ENCODE measurements at places on chromosomes 13 and 19.

DNA sequence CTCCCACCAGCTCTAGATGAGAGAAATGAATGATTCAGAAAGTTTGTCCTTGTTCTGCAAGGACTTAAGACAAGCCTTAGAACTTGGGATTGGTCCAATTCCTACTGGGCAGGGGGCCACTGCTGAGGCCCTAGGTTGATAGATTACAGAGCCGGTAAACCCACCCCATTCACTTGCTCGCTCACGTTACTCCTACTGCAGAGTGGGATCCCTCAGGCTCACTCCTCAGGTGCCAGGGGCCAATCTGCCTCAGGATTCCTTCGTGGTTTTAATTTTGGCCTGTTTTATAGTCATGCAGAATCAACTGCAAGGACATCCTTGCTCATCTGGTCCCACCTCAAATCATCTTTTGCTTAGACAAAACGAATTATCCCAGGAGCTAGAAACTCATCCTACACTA lies 59.0 kb downstream of the SERP2 start:
- no peak for DNase-seq

- DNase-seq: no peak
Measured at GRCh38 chr13:39982745-39983144, 327.3 kb downstream of the COG6 start.

DNA sequence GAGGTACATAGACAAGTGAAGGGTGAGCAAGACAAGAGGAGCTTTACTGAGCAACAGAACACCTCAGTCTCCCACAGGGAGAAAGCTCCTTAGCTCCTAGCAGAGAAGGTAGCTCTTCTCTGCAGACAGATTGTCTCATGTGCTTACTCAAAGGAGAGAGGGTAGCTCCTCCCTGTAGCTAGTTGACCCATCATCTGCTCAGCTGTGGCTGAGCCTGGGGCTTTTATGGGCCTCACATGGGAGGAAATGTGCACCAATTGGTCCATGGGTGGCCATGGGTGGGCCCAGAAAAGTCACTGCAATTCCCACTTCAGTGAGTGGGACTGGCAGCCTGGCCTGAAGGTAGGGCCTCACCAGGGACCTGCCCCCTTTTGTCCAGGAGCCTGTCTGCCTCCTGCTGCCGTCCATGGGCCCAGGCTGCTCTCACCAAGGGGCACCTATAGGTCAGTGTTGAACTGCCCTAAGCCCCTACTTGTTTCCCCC lies 246.2 kb downstream of the GPC6 start:
- DNase-seq: no peak

DNA sequence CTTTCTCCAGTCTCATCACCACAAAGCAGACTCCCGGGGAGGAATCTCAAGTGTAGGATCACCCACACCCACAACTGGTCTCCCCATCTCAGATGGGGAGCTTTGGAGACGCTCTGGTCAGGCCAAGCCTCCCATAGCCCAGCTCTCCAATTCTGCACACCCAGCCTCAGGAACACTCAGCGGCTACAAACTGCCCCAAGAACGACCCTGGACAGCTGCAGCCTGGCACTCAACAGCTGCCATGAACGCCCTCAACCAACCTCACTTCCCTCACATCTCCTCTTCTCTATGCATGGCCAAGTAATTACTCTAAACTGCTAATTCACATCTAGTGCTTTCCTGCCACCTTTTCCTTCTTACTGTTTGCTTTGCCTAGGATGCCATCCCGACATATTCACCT lies 42.6 kb downstream of the DZIP1 start:
- DNase-seq: no peak

DNA sequence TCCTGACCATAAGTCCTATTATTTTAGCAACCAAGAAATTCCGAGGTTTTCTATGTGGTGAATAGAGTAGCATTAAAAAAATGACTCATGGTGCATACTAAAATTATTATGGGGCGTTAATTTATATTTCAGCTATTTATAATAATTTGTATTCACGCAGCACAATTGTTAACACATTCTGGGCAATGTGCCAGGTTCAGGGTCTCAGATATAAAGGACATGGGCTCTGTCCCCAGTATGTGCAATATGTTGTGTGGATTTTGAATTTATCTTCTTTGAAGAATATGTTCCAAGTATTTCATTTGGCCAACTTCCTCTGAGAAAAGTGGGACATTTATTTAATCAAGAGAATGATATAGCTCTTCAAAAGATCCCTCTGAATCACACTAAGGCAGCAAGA lies 1434.7 kb upstream of the PRR20A start:
- DNase-seq: no peak

DNA sequence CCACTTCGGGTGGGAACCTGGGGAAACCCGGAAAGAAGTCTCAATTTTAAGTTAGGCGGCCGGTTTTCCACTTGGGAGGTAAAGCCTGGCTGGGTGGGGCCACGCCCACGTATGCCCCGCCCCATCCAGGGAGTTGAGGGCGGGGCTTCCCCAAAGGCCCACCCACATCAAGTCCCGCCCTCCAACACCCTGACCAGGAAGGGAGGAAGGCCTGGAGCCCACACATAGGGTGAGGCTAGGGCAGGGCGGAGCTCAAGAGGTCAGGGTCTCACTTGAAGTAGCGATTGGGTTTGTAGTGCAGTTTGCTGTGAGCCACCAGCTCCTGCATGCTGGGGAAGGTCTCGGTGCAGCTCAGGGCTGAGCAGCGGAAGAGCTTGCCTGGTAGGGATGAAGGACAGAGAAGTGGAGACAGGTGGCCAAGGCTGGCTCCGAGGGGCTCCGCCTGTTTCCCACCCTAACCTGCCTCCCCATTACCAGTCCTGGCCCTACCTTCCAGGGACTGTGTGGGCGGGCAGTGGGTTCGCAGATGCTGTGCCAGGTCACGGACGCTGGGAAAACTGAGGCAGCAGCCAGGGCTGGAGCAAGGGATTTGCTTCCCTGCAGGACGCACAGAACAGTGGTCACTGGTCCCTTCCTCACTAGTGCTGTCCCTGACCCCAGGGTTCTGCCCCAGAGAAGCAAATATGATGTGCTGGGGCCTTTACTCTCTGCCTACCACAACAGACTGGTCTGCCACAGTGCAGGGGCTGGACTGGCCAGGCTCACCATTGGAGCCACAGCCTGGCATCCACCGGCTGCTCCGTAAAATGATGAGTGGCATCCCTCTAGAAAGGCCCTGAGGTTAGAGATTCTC lies 1.6 kb downstream of the ZNF414 start:
- no peak for DNase-seq

DNA sequence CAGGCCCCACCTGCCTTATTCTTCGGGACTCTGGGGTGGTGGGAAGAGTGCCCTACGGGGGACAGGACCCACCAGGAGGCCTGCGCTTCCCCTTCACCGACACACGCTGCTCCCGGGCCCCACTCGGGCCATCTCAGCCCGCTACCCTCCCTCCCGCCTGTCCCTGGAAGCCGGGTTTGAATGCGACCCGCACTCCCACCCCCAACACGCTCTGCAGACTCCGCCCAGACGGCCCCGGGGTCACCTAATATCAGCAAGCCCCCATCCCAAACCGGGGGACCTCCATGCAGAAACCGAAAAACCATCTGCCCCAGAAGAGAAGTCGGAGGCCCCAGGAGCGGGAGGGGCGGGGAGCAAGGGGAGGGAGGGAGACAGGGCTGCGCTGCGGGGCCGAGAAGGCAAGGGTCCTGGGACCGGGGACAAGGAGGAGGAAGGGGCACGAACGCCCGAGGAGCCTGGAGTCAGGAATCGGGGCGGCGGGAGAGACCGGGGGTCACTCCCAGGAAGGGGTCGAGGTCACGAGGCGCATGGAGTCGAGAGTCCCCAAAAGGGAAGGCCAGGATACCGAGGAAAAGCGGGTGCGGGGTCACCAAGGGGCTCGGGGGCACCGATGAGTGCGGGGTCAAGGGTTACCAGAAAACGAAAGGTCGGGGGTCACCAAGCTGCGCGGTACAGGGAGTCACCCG lies 766 bp downstream of the SBNO2 start:
- DNase-seq: peak; percentile 32

- DNase-seq: no peak
Measured at GRCh38 chr19:38266981-38267597, 2.7 kb downstream of the SPINT2 start.

DNA sequence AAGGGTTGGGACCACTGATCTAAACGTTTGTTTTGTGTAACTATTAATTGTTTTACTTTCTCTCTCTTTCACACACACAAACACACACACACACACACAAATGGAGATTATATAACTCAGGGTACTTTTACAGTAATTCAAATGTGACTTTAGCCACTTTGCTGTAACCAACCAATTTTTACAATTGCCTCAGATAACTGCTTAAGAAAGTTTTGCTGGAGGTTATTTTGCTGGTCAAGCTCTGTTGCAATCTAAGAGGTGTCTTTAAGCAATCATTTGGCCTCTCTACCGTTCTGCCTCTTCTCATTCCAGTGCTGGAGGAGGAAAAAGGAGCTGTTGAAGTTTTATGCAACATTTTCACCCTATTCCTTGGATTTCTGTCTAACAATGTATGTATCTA lies 63.0 kb downstream of the TBC1D4 start:
- no peak for DNase-seq

- DNase-seq: no peak
Measured at GRCh38 chr13:36804588-36804987, 14.4 kb upstream of the RFXAP start.

DNA sequence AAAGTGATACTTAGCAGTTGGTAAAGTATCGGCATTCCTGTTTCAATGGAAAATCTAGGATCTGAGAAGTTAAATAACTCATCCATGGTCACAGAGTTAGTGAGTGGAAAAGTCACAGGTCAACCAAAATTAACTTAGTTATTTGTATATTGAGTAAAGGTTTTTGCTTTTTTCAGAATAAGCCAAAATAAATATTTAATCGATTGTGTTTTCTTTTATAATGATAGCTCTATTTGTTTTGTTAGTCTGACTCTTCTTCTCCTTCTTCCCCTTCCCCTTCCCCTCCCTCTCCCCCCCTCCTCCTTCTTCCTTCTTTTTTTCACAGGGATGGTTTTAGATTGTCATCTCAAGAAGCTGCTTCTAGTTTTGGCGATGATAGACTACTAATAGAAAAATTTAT lies 173.5 kb downstream of the PCCA start:
- no peak for DNase-seq

- DNase-seq: no peak
Measured at GRCh38 chr19:41587101-41587837, 11.3 kb downstream of the CEACAM21 start.

DNA sequence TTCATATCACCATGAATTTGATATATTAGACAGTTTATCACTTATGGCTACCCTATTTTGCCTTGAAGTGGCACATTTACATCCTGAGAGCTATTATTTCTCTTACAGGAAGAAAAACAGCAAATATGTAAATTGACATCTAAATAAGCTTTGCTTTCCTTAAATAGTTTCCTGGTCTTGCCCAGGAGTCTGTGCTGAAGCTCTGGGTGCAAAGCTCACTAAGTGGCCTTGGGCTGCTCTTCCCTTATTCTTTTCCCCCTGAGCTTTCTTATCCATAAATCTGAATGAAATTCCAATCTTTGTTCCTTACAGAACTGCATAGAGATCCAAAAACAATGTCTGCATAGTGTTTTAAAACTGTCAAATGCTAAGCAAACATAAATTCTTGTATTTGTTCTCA lies 56.3 kb downstream of the TNFSF13B start:
- DNase-seq: no peak

DNA sequence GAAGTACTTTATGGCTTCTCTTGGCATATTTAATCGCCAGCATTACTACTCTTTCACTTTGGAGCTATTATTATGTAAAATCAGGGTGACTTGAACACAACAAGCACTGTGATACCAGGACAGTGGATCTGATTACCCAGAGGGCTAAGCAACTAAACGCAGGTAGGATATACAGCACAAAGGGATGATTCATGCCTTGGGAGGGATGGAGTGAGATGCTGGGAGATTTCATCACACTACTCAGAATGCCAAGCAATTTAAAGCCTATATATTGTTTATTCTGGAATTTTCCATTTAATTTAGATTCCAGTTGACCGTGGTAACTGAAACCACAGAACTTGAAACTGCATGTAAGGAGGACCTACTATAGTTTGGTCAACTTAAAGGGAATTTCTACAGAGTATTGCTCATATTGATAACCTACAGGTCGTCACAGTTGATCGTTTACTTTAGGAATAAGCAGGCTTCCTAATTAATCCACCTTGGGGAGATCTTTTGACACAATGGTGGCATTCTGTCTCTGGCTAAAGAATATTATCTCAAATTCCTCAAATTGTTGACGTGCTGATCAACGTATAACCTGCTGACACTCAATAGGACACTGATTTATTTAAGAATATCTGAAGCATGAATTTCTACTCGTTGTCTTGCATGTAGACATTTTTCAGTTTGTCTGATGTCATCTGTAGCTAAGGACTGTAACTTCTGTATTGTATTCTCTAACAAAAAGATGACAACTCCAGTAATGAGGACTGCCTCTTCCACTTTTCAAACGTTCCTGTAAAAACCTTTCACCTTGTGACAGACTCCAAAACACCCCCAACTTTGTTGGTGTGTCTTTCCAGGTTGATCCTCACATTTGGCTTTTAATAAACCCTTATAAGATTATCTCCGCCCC lies 254.2 kb downstream of the GPC5 start:
- no peak for DNase-seq

DNA sequence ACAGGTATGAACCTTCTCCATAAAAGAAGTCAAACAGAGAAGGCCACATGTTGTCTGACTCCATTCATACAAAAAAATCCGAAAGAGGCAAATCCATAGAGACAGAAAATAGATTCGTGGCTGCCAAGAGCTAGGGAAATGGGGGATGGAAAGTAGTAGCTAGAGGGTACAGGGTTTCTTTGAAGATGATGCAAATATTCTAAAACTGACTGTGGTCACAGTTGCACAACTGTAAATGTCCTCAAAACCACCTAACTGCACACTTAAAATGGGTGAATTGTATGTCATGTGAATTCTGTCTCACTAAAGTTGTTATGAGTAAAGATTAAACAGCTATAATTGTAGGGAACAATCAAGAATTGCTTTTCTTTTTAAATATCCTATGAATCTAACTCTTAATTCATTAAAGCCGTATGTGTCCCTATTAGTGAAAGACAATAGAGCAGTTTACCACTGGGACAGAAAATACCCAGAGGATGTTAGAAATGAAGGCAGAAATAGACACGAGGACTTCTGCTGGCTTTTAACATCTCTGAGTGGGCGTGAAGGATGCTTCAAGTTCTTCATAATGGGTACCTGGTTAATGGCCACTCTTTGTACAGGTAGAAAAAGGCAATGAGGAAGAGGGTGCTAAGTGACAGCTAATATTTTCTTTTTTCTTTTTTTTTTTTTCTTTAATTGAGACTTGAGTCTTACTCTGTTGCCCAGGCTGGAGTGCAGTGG lies 21.2 kb downstream of the INSR start:
- DNase-seq: no peak

DNA sequence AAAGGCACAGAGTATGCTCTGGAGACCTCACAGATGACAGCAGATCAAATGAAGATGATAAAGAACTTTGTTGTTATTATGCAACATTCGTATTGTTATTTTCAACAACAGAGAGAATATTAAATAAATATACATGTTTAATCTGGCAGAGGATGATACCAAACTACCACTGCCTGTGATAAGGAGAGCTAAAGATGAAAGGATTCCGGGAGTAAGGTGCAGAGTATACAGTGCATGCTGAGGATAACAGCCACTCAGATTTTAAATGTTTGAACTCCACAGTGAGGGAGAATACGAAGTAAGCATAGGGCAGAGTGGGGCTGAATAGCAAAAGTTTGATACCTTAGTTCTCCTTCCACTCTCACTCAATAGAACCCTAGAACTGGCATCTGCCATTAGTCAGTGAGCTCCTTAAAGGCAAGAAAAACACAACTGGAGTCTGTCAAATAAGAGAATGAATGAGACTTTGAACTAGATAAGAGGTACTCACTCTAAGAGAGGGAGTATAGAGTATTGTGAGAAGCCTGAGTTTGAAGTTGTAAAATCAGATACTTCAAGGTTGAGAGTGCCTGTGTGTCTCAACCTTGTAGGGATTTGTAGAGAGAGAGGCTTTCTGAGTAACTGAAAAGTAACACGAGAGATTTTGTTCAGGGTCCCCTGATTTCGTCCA lies 78.5 kb downstream of the STARD13 start:
- no peak for DNase-seq

Measured in CD4-positive, alpha-beta T cell treated with Interleukin-6 for 4 hours (primary cell).